Hematopoietic multipotent progenitor cell treated with erythropoietin and hydrocortisone succinate and interleukin-3 and kit ligand, for 15 days (in vitro differentiated cells): ENCODE measurements at places on chromosomes 4 and X.

DNA sequence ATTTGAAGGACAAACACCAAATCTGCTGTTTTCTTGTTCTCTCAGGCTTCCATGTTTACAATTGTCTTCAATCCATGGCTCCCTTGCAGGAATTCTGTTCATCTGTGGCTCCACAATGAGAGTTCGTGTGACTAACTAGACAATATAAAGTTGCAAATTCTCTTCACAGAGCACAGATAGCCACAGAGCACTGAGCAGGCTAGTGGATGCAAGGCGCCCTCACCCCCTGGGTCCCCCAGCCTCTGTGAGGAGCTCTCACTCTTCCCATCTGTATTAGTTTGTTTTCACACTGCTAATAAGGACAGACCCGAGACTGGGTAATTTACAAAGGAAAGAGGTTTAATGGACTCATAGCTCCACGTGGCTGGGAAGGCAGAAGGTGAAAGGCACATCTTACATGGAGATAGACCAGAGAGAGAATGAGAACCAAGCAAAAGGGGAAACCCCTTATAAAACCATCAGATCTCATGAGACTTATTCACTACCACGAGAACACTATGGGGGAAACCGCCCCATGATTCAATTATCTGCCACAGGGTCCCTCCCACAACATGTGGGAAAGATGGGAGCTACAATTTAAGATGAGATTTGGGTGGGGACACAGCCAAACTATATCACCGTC lies 82.5 kb upstream of the STX18 start:
- DNase-seq, result no peak

GRCh38 chr4:176939445-176939844 lies 146.7 kb upstream of the VEGFC start:
- no peak for DNase-seq

- DNase-seq, result peak; percentile 2
These were observed 20.5 kb upstream of the ZNF81 start for GRCh38 chrX:47815901-47816845.

- DNase-seq, result no peak
These were observed 277.6 kb downstream of the SPANXN1 start for GRCh38 chrX:145524931-145525330.

- DNase-seq, result no peak
These were observed 223.5 kb upstream of the IGFBP7 start for GRCh38 chr4:57333684-57334083.

GRCh38 chr4:11702886-11703557 lies 274.3 kb upstream of the HS3ST1 start:
- no peak for DNase-seq

GRCh38 chr4:54687887-54688841 lies 30.4 kb downstream of the KIT start:
- DNase-seq, result no peak

GRCh38 chr4:168917138-168917779 lies 92.8 kb downstream of the CBR4 start:
- DNase-seq, result peak; percentile 29

DNA sequence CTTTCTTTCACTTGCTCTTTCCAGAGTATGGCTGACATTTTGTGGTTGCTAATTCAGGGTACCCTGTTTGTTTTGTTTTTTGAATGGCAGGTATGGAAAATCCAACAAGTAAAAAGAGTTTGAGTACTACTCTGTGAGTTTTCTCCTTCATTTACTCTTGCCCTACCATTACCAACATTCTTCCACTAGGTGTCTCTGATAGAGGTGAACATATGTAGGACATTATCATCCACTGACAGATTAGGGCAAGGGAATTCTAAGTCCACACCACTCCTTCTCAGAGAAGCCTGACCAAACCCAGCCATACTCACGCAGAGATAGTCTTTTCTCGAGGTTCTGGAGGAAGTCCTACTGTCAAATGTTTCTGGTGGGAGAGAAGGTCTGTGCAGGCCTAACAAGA lies 36.7 kb upstream of the HDAC8 start:
- no peak for DNase-seq

- no peak for DNase-seq
These were observed 12.7 kb upstream of the UBA6 start for GRCh38 chr4:67713529-67714247.

DNA sequence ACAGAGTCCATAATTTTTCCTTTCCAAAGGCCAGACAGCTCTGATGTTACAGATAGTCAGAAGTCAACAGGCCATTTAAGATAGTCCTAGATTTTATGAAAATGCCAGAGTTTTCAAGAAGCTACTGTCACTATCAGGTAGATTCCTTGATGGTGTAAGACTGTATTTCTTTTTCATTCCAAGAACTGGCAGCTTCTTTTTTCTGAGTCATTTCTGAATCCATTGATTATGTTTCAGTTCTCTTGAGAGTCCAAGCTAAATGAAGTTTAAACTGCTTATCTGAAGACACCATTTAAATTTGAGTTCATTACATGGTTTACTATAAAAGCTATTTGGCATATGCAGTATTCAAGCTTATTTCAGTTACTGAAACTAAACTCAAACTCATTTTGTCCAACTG lies 44.6 kb downstream of the RASSF6 start:
- no peak for DNase-seq

DNA sequence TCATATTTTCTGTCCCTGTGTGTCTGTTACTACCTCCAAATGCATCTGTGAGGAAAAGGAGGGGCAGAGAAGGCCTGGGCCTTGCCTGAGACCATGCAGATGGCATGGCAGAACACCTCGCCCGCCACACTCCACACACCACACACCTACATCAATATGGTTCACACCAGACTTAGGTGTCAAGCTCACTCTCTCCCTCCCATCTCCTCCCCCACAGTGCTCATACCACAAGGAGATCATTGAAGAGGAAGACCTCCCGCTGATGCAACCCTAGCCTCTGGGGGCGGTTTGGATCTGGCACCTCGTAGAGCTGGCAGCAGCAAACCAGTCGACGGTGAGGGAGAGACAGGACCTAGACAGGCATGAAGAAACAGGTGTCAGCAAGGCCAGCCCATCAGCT lies 16.6 kb upstream of the KDM5C start:
- no peak for DNase-seq

- DNase-seq, result no peak
These were observed 112.1 kb downstream of the CPZ start for GRCh38 chr4:8704632-8705031.

DNA sequence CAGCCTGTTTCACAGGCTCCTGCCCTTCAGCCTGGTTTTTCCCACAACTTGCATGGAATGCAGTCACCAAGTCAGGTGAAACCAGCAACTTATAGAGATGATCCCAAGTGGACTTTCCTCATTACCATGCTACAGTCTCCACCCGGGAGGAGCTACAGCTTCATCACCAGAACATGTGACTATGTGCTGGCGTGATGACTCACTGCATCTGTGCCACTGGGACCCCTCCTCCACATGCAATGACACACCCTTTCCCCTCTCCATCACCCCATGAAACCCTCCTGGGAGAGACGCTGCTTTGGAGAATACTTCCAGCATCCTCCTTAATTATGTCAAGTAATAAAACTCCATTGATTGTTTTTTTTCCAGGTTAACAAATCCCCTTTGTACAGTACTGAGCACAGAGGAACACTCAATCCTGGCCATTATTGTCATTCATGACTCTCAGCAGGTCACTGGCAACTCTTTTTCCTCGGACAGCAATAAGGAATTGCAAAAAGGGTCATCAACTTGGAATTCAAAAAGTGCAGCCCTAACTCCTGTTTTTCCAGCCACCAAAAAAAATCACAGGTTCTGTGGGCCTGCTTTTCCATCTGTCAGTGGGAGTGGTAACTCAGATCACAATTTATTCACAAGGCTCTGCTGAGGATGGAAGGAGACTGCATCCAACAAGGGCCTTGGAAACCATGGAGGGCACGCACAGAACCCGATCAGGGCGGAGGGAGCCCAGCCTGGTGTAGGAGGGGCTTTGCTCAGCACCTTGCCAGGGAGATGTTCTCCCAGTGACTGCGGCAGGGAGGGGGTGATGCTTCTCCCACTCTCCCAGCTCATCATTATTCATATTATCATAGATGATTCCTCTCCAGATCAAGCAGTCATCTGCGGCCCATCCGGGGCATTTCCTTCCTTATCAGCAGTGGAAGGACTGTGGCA lies 17.4 kb downstream of the QDPR start:
- DNase-seq, result no peak

DNA sequence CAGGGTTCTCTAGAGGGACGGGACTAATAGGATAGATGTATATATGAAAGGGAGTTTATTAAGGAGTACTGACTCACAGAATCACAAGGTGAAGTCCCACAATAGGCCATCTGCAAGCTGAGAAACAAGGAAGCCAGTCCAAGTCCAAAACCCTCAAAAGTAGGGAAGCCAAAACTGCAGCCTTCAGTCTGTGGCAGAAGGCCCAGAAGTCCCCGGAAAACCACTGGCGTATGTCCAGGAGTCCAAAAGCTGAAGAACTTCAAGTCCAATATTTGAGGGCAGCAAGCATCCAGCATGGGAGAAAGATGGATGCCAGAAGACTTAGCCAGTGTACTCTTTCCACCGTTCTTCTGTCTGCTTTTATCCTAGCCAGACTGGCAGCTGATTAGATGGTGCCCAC lies 227.2 kb downstream of the KCTD8 start:
- DNase-seq, result no peak

DNA sequence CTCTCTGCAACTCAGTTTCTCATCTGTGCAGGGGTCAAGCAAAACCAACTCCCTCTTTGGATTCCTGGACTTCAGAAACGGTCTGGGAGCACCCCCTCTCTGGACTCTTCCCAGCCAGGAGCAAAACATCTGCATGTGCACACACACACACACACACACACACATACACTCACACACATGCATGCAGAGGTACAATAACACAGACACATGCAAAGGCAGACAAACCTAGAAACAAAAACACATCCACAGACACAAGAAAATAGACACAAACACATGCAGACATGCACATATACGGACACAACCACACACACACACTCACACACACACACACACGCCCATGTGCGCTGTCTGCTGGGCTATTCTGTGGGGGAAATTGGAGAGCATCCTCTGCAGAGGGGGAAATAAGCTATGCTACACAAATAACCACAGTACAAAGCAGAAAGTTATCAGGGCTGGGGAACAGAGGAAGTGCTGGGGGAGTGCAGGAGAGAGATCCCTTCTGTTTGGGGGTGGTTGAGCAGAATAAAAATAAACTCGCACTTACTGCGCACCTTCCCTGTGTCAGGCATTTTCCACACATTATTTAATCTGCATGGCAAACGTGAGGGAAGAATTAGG lies 19.9 kb downstream of the IQSEC2 start:
- no peak for DNase-seq

DNA sequence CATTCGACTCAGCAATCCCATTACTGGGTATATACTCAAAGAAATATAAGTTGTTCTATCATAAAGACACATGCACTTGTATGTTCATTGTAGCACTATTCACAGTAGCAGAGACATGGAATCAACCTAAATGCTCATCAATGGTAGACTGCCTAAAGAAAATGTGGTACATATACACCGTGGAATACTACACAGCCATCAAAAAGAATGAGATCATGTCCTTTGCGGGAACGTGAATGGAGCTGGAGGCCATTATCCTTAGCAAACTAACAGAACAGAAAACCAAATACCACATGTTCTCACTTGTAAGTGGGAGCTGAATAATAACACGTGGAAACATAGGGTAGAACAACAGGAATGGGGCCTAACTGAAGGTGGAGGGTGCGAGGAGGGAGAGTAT lies 44.9 kb downstream of the TMEM131L start:
- DNase-seq, result no peak

DNA sequence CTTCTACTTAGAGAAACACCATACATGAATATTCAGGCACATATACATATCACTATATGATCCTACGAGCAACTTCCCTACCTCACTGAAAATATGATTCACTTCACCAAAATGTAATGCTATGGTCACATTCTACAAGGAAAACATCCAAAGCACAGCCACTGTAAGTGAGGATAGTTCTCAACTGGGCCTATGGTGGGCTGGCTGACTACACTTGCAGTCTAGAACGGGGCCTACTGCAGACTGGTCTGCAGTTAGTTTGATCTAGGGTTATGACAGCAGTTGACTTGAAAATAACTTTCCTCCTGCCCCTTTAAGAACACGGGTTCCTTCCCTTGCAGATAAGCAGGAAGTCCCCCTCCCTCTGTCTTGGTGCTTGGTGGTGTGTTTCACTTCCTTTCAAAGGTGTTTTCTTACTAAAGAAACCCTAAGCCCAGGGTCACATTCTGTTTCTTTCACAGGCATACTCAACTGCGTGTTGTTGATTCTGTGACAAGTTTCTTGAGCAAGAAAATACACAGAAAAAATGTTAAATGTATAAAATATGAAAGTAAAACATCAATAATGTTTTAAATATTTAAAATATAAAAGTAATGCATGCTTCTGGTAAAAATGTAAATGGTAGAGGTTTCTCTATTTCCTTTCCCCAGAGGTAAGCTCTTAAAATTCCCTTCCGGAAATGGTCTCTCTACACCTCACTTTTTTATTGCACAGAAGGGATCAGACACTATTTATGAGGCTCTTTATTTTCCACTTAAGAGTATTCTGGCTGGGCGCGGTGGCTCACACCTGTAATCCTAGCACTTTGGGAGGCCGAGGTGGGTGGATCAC lies 18.0 kb upstream of the TMSB4X start:
- DNase-seq, result peak; percentile 43

- DNase-seq, result peak; percentile 1
These were observed 12.2 kb downstream of the SMPX start for GRCh38 chrX:21745756-21746155.

GRCh38 chr4:182547435-182547834 lies 304.2 kb downstream of the TENM3 start:
- no peak for DNase-seq

DNA sequence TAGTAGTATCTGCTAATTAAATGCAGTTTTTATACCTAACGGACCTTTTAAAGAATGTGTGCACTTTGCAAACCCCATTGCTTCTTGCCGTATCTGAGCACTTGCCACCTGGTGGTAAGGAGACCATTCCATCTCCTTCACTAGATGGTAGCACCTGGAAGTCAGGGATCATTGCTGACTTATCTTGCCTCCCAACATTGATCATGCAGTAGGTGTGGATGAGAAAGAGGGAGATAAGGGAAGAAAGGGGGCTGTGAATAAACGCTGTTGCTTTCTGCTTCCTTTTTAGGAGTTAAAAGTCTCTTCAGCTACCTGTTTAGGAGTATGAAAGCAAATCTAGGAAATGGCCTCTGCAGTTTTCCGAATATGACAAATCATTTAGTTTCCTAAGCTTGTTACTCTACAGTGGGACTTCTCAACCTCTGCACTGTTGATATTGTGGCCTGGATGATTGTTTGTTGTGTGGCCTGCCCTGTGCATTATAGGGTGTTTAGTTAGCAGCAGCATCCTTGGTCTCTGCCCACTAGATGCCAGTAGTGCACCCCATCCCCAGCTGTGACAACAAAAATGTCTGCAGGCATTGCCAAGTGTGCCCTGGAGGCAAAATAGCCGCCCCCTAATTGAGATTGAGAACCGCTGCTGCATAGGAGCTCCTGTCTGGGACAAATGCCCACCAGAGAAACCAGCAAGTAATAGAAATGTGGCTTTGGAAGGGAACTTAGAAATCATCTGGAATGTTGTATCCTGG lies 38.8 kb downstream of the GAB1 start:
- DNase-seq, result peak; percentile 52

GRCh38 chr4:78953769-78954666 lies 14.8 kb upstream of the PAQR3 start:
- no peak for DNase-seq

GRCh38 chr4:136725286-136726081 lies 806.8 kb downstream of the PCDH18 start:
- no peak for DNase-seq

- no peak for DNase-seq
These were observed 39.4 kb upstream of the NR3C2 start for GRCh38 chr4:148481636-148482035.
